Kidney glomerular epithelial cell (primary cell): ENCODE measurements at places on chromosomes 3 and 15.

GRCh38 chr3:18086078-18086477, 339.1 kb downstream of the SATB1 start:
- no peak for DNase-seq

DNA sequence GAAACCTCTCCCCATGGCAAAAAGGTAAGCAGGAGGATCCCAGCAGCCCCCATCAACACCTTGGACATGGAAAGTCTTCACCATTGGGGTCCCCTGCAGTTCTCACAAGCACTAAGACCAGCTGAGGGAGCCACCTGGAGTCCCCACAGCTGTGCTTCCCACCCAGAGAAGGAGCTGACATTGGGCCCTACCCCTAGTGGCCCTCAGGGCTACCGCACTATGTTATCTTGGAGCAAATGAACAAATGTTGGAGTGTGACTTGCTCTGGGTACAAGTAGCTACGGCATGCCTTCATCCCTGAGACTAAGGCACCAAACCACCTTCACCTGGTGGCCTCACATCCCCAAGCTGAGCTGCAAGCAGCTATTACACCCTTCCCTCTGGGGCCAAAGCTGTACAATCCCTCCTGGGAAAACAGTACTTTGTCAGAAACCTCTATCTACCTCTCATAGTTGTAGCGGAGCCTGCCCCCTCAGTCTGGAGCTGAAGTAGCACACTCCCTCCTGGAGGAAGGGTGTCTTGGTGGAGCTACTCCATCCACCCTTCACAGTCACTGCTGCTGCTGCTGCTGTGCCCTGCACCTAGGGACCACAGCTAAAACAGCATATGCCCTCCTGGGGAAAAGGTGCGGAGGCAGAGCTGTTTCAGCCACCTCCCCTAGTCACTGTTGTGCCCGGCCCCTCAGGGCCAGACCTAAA, 42.7 kb downstream of the SERP1 start:
- no peak for DNase-seq

DNA sequence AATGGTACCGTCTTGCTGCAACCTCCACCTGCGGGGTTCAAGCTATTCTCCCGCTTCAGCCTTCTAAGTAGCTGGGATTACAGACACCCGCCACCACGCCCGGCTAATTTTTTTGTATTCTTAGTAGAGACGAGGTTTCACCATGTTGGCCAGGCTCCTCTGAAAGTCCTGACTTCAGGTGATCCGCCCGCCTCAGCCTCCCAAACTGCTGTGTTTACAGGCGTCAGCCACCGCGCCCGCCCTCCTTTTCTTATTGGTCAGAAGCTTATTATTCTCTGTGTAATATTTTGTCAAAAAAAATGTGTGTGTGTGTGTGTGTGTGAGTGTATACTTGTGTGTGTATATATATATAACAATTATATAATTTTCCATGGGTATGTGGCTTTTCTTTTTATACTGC, 425.6 kb downstream of the CADM2 start:
- DNase-seq = no peak

DNA sequence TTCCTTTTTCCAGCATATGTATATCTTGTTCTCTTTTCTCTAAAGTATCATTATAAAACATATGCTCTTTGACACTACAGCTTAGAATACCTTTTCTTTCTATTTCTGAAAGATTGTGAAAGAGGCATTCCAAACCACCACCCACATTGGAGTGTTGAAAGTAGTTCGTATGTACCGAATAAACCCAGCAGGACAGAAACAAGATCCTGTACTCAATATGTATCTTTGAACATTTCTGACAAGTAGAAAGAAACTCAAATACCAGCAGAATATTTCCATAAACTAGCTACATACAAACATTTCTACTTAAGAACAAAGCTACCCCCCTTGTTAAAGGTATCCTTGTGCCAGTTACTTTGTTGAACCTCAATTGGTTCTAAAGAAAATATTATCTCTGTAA, 415.3 kb upstream of the ALCAM start:
- no peak for DNase-seq
